Endodermal cell (in vitro differentiated cells): ENCODE measurements at places on chromosomes 16 and 17. TPM values are rescaled to one million over a fixed set of nuclear protein-coding genes. Genes with fewer than 3 reads are reported as not detected.

KAT8 gene
- total RNA-seq, result 45.4 to 59.4 TPM (median 55.8 TPM) in 3 replicates

TCAP gene
- total RNA-seq, result 1.3 and 1.5 TPM in 2 replicates

SSTR5 gene
- 0.45 and 0.64 TPM in 2 replicates for total RNA-seq

KCNJ18 gene
- not detected in 2 replicates for total RNA-seq

OR1A1 gene
- not detected in 2 replicates for total RNA-seq

HS3ST2 gene
- total RNA-seq, result 0.18 and 0.32 TPM in 2 replicates

SOCS1 gene
- total RNA-seq, result 7.2 and 9.2 TPM in 2 replicates

PPY gene
- total RNA-seq, result not detected in 3 replicates

SECTM1 gene
- total RNA-seq, result not detected in 3 replicates

GRCh38 chr17:78329263-78330059 lies 30.4 kb downstream of the SOCS3 start:
- no peak overlapping the region for H3K27ac ChIP-seq
- H3K36me3 ChIP-seq, result no peaks in the 10 kb centered on the region
- no peak for DNase-seq
- H3K4me3 ChIP-seq, result no peak overlapping the region

- no peaks in the 10 kb centered on the region for H3K4me1 ChIP-seq
- DNase-seq, result no peak
- H3K4me3 ChIP-seq, result no peak overlapping the region
- H3K27ac ChIP-seq, result no peak overlapping the region
- H3K27me3 ChIP-seq, result no peaks in the 10 kb centered on the region
- peaks cover 73% of the 10 kb centered on the region for H3K36me3 ChIP-seq
These were observed 30.2 kb downstream of the POLR3E start for GRCh38 chr16:22327446-22327775.

DNA sequence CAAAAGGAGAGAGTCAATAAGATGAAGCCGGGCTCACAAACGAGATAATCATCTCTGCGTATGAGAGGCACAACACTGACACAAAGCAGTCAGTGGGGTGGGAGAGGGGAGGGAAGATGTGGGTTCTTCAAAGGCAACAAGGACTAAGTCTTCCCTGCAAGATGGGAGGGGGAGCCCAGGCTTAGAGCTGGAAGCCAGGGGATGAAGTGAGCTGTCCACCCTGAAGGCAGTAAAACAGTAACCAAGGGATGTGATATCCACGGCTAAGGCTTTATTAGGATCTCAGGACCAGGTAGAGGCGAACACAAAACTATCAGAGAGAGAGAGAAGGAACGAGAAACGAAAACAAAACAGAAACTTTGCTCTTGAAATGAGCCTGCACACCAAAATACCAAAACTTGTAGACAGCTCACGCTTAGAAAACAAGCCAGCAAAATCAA lies 115.9 kb downstream of the DYNLRB2 start:
- no peak overlapping the region for H3K4me3 ChIP-seq
- no peak overlapping the region for H3K27ac ChIP-seq
- DNase-seq, result no peak
- no peaks in the 10 kb centered on the region for H3K4me1 ChIP-seq
- H3K36me3 ChIP-seq, result no peaks in the 10 kb centered on the region
- H3K27me3 ChIP-seq, result no peaks in the 10 kb centered on the region

- H3K36me3 ChIP-seq, result peaks cover 7% of the 10 kb centered on the region
- peaks cover 48% of the 10 kb centered on the region for H3K27me3 ChIP-seq
- no peak overlapping the region for H3K4me3 ChIP-seq
- H3K4me1 ChIP-seq, result no peaks in the 10 kb centered on the region
- DNase-seq, result no peak
These were observed 1.1 kb downstream of the TCAP start for GRCh38 chr17:39666231-39666600.

- no peak for DNase-seq
- H3K4me3 ChIP-seq, result no peak overlapping the region
- H3K27me3 ChIP-seq, result no peaks in the 10 kb centered on the region
- peaks cover 16% of the 10 kb centered on the region for H3K36me3 ChIP-seq
These were observed 76.6 kb downstream of the ABCC6 start for GRCh38 chr16:16146380-16147315.

DNA sequence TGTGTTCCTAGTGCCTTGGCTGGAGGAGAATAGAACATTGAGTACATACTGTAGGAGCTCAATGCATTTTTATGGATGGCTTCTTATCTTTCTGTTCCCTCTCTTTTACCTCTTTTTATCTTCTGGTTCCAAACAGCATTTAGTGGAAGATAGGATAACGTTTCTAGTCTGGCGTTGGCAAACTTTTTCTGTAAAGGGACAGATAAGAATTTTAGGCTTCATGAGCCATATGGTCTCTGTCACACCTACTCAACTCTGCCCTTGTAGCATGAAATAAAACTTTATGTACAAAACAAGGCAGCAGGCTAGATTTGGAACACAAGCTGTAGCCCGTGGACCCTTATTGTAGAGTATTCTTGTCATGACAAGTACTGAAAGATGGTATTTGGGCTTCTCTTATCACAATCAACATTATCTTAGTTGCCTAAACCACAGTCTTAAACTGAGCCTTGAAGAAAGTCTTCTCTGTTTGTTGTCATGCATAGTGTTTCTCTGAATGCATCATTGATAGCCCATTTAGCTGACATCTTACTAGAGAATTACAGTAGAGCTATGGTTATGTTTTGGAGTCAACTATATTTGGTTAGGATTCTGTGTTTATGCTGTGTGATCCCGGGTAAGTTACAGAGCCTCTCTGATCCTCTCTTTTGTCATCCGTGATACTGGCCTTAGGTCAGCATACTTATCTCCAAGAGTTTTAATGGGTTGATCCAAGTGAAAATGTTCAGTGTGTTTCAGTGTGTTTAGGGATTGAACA lies 80.2 kb downstream of the HS3ST4 start:
- no peak overlapping the region for H3K27ac ChIP-seq
- no peak overlapping the region for H3K4me3 ChIP-seq
- H3K27me3 ChIP-seq, result no peaks in the 10 kb centered on the region
- DNase-seq, result no peak
- H3K36me3 ChIP-seq, result no peaks in the 10 kb centered on the region

- no peak overlapping the region for H3K4me3 ChIP-seq
- no peak for DNase-seq
- H3K4me1 ChIP-seq, result peaks cover 3% of the 10 kb centered on the region
- H3K36me3 ChIP-seq, result peaks cover 50% of the 10 kb centered on the region
These were observed 52.3 kb upstream of the ADCY7 start for GRCh38 chr16:50213939-50214519.

DNA sequence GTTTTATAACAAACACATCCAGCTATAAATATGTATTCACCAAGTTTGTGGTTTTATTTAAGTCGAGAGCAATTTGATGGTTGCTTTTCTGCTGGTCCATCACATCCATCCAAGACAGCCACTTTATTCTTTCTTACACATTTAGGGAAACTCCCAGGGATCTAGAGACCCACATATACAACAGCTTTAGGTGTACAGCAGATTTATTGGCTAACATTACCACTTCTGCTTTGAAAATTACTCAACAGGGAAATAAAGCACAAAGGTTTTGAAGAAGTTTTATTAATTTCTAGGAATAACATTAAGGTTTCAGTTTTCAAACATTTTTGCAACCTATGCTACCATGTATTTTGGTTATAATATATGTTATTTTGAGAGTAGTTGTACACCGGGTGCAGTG lies 6.9 kb downstream of the ERCC4 start:
- no peak overlapping the region for H3K27ac ChIP-seq
- H3K27me3 ChIP-seq, result no peaks in the 10 kb centered on the region
- no peak for DNase-seq
- H3K4me3 ChIP-seq, result no peak overlapping the region
- peaks cover 40% of the 10 kb centered on the region for H3K36me3 ChIP-seq
- H3K4me1 ChIP-seq, result no peaks in the 10 kb centered on the region

- no peak overlapping the region for H3K27ac ChIP-seq
- peaks cover 42% of the 10 kb centered on the region for H3K36me3 ChIP-seq
- no peak for DNase-seq
- H3K4me3 ChIP-seq, result no peak overlapping the region
- H3K27me3 ChIP-seq, result no peaks in the 10 kb centered on the region
These were observed 53.1 kb downstream of the VPS53 start for GRCh38 chr17:661509-661908.

- no peaks in the 10 kb centered on the region for H3K4me1 ChIP-seq
- H3K4me3 ChIP-seq, result no peak overlapping the region
- H3K27me3 ChIP-seq, result no peaks in the 10 kb centered on the region
- H3K27ac ChIP-seq, result no peak overlapping the region
These were observed 141.0 kb upstream of the CIBAR2 start for GRCh38 chr16:85253084-85253941.

DNA sequence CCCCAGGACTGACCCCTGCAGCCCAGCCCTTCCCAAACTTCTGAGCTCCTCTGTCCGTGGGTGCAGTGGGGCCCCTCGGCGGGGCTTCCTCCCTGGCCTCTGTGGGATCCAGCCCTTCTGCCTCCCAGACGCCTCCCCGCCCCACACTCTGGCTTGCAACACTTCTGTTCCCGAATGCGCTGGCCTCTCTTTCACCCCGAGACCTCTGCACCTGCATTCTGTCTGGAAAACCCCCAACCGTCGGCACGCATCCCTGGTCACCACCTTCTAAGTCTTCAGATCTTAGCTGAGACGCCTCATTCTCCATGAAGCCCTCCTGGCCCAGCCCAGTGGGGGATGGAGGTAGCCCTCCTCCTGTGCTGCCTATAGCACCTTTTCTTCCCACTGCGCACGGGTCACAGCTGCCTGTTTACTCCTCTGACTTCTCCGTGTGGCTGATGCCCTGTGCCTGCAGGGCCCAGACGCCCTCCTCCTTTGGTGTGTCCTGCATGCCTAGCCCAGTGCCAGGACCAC lies 26.4 kb downstream of the TMEM235 start:
- H3K27ac ChIP-seq, result peak overlapping the region; percentile 55
- H3K4me3 ChIP-seq, result no peak overlapping the region
- DNase-seq, result peak; percentile 79
- no peaks in the 10 kb centered on the region for H3K36me3 ChIP-seq
